Large intestine (tissue), 12 donors: ENCODE measurements at places on chromosomes 16 and 17. TPM values are rescaled to one million over a fixed set of nuclear protein-coding genes. Genes with fewer than 3 reads are reported as not detected.

DNA sequence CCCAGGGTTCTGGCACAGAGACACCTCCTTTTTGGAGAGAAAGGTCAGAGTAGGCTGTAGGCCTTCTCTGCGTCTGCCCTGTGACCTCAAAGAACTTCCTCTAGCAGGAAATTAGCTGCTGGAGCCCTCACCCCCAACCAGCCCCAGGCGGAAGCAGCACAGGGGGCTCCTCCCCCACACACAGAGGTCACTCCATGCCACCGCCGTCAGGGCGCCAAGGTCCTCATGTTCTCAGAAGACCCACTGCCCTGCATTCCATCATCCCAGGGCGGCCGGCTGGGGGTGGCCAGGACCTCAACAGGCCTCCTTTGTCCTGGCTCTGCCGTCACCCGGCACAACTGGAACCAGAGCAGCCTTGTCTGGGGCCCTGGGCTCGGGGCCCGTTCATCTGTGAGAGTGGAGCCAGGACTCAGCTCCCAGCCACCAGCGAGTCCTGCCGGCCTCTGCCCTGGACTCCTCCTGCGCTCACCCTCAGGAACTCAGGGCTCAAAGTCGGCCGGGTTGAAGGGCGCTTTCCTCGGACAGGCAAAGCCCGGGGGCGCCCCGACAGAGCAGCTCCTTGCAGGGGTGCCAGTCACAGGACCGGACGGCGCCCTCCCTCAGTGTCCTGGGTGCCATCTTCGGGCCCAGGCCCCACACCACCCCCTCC, 1.2 kb downstream of the TMC6 start:
- DNase-seq: peak; percentile 63
- H3K36me3 ChIP-seq: peaks cover 37% of the 10 kb centered on the region
- H3K27ac ChIP-seq: peak overlapping the region; percentile 85
- peaks cover 16% of the 10 kb centered on the region for H3K27me3 ChIP-seq

GRCh38 chr16:73354434-73354833, 306.5 kb upstream of the ZFHX3 start:
- peaks cover 3% of the 10 kb centered on the region for H3K27me3 ChIP-seq
- H3K4me3 ChIP-seq: no peak overlapping the region
- no peak overlapping the region for H3K27ac ChIP-seq
- no peak for DNase-seq
- no peaks in the 10 kb centered on the region for H3K4me1 ChIP-seq

The NUDT7 gene
- polyA plus RNA-seq: 14.2 TPM

GRCh38 chr17:74360899-74361229, 804 bp downstream of the BTBD17 start:
- no peak overlapping the region for H3K27ac ChIP-seq
- no peaks in the 10 kb centered on the region for H3K4me1 ChIP-seq
- DNase-seq: no peak
- H3K36me3 ChIP-seq: no peaks in the 10 kb centered on the region

The ABAT gene
- 55.7 TPM for polyA plus RNA-seq

- no peaks in the 10 kb centered on the region for H3K4me1 ChIP-seq
- H3K4me3 ChIP-seq: no peak overlapping the region
- H3K36me3 ChIP-seq: peaks cover 9% of the 10 kb centered on the region
- H3K27ac ChIP-seq: no peak overlapping the region
- DNase-seq: no peak
- no peaks in the 10 kb centered on the region for H3K27me3 ChIP-seq
Observed at GRCh38 chr17:33086878-33087277, 95.2 kb downstream of the SPACA3 start.

DNA sequence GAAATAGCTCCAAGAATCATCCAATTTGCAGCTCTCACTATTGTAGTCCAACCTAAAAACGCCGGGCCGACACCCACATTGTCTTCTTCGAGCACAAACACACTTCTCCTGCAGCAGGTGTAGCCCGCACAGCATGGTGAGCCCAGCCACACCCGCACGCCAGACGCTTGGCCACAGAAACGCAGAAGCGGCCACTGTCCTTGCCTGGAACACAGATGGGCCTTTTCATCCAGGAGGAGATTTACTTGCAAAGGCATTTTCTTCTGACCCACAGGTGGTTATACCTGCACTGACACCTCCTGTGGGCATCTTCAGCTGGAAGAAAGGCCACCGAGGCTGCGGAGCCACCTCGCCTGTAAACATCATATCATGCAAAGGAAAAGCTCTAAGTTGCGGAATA, 98.4 kb downstream of the ADCY9 start:
- no peak overlapping the region for H3K27ac ChIP-seq
- H3K27me3 ChIP-seq: no peaks in the 10 kb centered on the region
- no peak overlapping the region for H3K4me3 ChIP-seq
- DNase-seq: no peak
- no peaks in the 10 kb centered on the region for H3K36me3 ChIP-seq
- H3K4me1 ChIP-seq: peaks cover 27% of the 10 kb centered on the region

GRCh38 chr16:53804467-53804866, 100.5 kb downstream of the FTO start:
- no peak overlapping the region for H3K4me3 ChIP-seq
- H3K27me3 ChIP-seq: no peaks in the 10 kb centered on the region
- no peaks in the 10 kb centered on the region for H3K36me3 ChIP-seq
- no peak for DNase-seq
- H3K4me1 ChIP-seq: no peaks in the 10 kb centered on the region

- no peak overlapping the region for H3K27ac ChIP-seq
- DNase-seq: no peak
- H3K4me1 ChIP-seq: no peaks in the 10 kb centered on the region
- H3K4me3 ChIP-seq: no peak overlapping the region
- H3K36me3 ChIP-seq: no peaks in the 10 kb centered on the region
Observed at GRCh38 chr17:61757168-61757567, 106.2 kb downstream of the BRIP1 start.

DNA sequence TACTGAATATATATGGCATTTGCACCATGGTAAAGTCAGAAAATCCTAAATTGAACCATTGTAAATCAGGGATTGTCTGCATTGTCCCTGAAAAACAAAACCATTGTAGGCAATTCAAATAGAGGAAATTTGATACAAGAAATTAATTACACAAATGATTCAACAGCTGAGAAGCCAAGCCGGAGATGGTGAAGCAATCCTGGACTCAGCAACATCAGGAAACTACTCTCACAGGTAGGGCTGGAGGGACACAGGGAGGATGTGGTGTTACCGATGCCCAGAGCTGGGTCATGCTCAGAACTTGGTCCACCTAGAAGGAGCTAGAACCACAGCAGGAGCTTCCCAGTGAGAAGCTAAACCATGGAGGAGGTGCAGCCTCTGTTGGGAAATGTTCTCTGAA, 18.5 kb upstream of the SCNN1B start:
- H3K27me3 ChIP-seq: no peaks in the 10 kb centered on the region
- no peak for DNase-seq
- H3K4me1 ChIP-seq: no peaks in the 10 kb centered on the region
- no peak overlapping the region for H3K4me3 ChIP-seq
- H3K27ac ChIP-seq: no peak overlapping the region
- no peaks in the 10 kb centered on the region for H3K36me3 ChIP-seq

The KCNH6 gene
- 6.9 TPM for polyA plus RNA-seq

GRCh38 chr17:67582673-67583081, 135.1 kb upstream of the NOL11 start:
- DNase-seq: no peak
- H3K4me3 ChIP-seq: no peak overlapping the region
- H3K4me1 ChIP-seq: no peaks in the 10 kb centered on the region
- H3K36me3 ChIP-seq: no peaks in the 10 kb centered on the region
- no peak overlapping the region for H3K27ac ChIP-seq

- no peak for DNase-seq
- H3K4me1 ChIP-seq: peaks cover 4% of the 10 kb centered on the region
- H3K27ac ChIP-seq: no peak overlapping the region
- peaks cover 55% of the 10 kb centered on the region for H3K36me3 ChIP-seq
- no peaks in the 10 kb centered on the region for H3K27me3 ChIP-seq
Observed at GRCh38 chr17:50360486-50361115, 12.4 kb downstream of the MRPL27 start.
